HFF-Myc (cell line): ENCODE measurements at places on chromosomes 5 and 9.

DNA sequence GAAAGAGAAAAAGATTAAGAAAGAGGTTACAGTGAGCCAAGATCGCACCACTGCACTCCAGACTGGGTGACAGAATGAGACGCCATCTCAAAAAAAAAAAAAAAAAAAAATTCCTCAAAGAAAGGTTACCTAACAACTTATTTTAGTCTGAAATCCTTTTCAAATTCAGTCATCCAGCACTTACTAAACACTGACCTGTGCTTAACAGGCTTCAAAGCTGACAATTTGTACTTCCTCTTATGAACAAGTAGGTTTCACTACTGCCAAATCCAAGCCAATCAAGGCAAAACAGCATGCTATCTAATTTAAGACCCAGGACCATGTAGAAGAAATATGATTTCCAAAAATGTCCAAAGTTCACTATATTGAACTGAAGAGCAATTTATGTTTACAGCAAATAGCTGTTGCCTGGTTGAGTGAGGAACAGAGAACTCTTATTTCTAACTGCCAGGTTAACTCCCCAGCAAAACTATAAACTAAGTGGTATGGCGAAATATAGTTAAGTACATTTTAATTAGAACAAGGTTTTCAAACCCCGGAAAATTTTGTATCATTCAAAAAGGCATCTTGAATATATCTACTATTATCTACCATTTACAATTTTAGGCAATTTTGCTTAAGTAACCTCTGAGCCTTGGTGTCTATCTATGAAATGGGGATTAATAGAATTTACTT is 13.4 kb downstream of the PWWP2A start:
- no peak for DNase-seq

DNA sequence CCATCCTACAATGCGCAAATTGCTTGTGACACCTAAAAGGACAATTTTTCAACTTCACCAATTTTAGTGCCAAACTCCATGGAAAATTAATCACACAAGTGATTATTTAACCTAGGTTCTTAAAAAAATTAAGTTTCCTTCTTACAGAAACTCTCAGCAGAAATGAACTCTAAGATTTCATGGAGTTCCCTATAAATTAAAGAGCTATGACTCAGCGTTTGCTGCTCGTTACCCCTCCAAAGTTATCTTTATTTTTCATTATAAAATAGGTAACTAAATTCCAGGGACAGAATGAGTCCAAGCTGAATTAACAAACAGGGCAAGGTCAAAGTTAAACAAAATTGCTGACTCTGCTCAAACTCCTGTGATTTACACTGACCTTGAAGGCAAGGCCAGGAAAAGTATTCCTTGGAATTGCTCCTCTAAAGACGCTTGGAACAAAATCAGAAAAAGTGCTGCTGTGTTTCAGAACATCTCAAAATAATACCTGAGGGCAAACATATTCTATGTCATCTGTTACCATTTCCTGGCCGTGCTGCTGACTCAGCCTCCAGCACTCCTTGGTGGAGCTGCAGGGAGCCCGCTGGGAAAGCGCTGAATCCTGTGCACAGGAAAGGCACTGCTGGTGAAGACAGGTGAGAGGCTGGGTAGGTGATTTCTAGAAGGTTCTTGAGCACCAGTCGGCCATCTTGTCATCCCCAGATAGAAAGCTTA is 2.5 kb upstream of the CMBL start:
- DNase-seq, result no peak

- DNase-seq, result no peak
Measured at GRCh38 chr9:70195456-70195855, 63.3 kb upstream of the SMC5 start.

GRCh38 chr9:24552526-24553182 is 7.0 kb upstream of the IZUMO3 start:
- no peak for DNase-seq

DNA sequence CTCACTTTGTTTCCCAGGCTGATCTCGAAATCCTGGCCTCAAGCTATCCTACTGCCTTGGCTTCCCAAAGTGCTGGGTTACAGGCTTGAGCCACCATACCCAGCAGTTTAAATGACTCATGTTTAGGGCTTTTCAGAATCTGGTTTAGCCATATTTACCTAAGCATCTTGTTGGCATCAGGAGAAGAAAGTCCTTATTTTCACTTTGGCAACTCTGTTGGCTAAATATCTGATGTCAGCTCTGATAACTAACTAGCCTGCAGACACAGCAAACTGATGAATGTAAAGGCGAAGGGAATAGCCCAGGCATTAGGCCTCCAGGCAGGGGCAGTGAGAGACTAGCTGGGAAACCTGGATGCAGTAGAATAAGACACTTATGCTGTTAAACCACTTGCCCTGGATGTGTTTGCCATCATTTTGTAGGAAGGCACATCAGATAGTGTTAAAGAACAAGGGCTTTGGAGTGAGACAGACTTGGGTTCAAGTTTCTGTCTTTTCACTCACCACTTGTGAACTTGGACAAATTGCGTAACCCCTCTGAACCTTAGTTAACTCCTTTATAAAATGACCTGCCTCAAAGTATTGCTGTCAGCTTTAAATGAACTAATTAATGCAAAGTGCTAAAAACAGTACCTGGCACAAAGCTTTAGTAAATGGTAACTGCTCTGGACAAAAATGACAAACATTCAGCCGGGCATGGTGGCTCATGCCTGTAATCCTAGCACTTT is 34.7 kb upstream of the GARNL3 start:
- no peak for DNase-seq

DNA sequence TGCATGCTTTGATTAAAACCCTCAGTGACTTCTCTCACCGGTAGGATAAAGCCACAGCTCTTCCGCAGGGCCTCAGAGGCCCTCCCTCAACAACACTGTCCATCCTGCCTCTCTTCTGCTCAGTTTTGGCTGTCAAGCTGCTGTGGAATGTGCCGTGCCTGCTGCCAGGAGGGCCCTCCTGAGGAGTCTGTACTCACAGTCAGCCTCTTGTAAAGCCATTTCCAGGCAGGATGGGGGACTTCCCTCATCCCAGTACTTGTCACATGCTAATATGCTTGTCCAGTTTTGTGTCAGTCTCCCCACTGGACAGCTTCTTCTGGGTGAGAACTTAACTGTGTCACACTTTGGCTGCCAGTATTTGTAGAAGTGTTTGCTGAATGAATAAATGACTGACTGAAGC is 13.9 kb upstream of the DDX41 start:
- no peak for DNase-seq

GRCh38 chr9:86079865-86080469 is 19.4 kb downstream of the GOLM1 start:
- DNase-seq, result no peak

DNA sequence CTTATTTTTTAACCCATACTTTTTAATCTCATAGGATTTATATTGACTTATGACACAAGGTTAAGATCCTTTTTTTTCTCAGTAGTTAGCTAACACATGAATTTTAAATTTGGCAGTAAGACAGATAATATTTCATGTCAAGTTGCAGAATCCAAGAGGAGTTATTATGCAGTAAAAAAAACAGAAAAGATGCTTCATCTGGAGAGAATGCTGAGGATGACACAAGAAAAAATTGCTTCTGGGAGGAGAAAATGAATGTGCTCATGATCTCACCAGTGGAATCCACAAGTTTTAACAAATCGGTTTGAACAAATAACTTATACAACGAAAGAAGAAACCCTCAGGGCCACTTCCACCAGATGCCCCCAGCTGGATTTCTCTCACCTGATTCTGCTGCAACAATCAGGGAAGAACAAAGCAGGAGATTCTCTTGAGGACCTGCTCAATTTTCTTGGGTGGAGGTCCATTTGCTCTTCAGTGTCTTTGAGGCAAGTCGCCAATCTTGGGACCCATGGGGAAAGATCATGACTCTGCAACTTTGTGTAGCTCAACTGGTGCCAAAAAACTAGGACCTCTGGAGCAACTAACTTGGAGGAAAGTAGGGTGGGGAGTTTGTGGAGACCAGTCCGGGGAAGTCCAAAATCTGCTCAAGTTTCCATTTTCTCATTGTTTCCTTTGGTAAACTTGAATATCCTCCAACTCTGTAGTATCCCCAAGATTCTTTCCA is 50.5 kb upstream of the TNFSF15 start:
- no peak for DNase-seq
